ENCODE measurements at places on chromosomes 5 and 9.

GRCh38 chr9:69469136-69469535, 144.1 kb downstream of the ENTREP1 start:
- no peak for DNase-seq

DNA sequence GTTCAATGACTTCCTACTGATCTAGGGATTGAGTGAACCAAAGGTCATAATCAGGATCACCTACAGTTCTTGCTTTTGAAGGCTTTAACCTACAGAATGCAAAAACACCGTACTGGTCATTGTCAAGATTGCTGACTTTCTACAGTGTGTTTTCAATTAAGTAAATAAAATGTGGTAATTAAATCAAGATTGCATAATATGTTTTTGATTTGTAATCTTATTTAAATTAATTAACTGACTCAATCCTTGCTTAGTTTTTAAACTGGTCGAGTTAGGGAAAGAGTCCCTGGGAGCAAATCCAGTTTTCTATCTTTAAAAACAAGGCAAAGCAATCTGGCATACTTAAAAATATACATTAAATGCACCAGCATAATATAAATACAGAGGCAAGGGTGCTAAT, 125.9 kb downstream of the NFIB start:
- DNase-seq: no peak

GRCh38 chr9:89555451-89556375, 49.1 kb upstream of the GADD45G start:
- no peak for DNase-seq

DNA sequence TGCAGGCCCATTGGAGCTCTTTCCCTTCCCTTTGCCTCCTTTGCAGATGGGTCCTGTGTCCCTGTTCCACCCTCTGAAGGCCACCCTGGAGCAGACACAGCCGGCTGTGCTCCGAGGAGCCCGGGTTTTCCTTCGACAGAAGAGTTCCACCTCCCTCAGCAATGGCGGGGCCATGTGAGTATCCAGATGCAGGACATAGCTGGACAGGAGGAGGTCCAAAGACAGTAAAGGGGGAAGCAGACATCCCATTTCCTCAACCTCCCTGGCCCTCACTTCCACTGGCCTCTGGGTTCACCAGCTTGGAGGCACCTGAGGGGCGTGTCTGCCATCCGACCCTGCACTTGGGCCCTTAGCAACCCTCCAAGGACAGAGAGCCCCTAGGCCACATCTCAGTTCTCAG, 237.9 kb downstream of the CACNA1B start:
- no peak for DNase-seq

GRCh38 chr9:129174724-129175514, 3.1 kb downstream of the IER5L start:
- no peak for DNase-seq

DNA sequence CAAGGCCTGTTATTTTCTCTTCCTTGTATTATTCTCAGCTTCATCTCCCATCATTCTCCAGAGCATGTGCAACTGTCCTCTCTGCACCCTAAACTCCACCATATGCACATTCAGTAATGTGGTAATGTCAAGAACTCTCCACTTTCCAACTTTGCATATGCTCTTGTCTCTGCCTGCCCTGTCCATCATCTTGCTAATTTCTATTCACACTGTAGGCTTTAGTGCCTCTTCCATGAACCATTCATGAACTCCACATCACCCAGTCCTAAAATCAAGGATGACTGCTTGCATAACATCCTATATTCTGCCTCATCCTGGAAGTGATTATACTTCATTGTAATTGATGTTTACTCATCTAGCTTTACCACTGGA, 354.8 kb downstream of the PDE4D start:
- DNase-seq: no peak

GRCh38 chr5:76681287-76681686, 34.6 kb upstream of the F2R start:
- no peak for DNase-seq

DNA sequence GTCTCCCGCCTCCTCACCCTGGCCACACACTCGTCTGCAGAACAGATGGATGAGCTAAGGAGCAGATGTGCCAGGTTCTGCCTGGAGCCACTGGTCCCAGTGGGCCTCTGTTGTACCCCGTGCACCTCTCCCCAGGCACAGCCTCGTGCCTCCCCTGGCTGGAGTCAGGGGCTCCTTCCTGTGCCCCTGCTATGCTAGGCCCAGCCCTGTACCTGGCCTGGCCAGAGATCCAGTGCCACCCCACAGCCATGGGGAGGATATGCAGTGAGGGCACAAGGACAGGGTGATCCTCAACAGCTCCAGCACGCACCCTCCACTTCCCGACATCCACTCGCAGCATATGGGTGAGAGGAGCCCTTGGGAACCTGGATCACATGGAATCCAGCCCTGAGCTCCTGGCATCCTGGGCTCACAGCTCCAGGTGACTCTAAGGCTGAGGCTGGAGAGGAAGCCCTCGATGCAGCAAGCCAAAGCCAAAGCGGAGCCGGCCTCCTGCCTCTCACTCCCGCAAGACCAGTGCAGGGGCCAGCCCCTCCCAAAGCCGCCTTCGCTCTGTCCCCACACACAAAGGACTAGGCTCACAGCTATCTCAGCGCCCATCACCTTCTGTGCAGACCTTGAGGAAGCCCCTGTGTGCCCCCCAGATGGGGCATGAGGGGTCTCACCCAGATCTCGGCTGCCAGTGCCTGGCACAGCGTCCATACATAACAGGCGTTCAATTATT, 23.7 kb upstream of the ADAMTS2 start:
- no peak for DNase-seq

DNA sequence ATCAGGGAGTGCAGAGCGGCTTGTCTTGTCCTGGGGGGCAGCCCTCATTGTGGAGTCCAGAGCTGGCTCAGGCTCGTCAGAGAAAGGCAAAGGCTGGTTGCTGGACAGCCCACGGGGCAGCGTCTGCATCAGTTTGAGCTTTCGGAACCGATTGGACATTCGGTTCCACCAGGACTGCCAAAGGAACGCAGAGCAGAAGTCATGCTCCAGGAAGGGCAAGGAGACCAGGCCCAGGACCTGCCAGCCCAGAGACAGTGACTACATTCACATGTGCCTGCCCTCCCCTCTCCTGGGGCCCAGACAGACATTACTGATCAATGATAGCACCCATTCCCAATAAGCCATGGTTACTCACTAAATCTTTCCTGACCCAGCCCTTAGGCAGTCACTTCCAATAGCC, 18.1 kb downstream of the ANKS6 start:
- DNase-seq: no peak

- DNase-seq: no peak
Observed at GRCh38 chr5:6606884-6607558, 25.8 kb downstream of the NSUN2 start.

DNA sequence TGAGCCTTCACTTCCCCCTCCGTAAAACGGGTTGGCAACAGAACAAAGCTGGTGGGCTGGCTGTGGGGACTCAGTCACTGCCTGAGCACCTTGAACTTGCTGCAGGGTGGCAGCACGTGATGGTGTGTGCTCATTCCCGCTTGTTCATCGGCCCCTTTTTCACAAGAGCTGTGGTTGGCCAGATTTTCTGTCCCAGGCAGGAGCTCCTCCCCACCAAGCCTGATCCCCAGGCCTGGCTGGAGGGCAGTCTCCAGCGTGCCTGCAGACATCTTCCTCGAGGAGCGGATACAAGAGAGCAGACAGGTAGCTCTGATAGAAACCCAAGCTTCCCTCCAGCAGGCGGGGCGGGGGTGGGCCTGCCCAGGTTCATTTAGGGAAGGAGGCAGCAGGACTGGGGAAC, 61.9 kb upstream of the ORM1 start:
- no peak for DNase-seq

GRCh38 chr5:1007221-1007680, 1.4 kb upstream of the NKD2 start:
- DNase-seq: no peak

DNA sequence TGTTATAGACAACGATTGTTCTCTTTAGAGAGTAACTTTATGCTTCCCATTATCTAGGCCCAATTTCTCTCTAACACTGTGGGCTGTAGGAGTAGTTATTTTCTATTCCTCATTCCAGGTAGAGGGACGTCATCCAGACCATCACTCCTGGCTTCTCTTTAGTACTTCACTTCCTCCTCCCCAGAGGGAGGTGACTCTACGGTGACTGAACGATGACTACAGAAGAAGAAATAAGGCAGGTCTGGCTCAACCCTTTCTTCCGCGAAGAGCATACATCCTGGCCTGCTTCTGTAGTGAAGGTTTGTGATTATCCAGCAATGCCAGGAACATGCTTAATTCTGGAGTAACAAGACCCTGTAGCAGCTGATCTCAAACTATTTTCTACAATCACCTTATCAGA, 50.8 kb downstream of the HMGCR start:
- no peak for DNase-seq

GRCh38 chr9:107683566-107683965, 194.0 kb upstream of the KLF4 start:
- DNase-seq: no peak

GRCh38 chr5:134648425-134649162, at the start of gene SEC24A:
TSS of gene SEC24A (plus strand) at chr5:134648785. CDS start at chr5:134649077, 292 bp downstream.
- DNase-seq: peak; percentile 75

- no peak for DNase-seq
Observed at GRCh38 chr5:30928956-30929355, 264.5 kb upstream of the CDH6 start.

GRCh38 chr9:110188991-110189390, 19.0 kb downstream of the C9orf152 start:
- no peak for DNase-seq

Data from stimulated activated CD4-positive, alpha-beta T cell treated with anti-CD3 and anti-CD28 coated beads, Interleukin-1b, Interleukin-23, amount 100 ng/mL, for 1 hour (primary cell).